ENCODE measurements at places on chromosomes 7 and 10. TPM values are rescaled to one million over a fixed set of nuclear protein-coding genes. Genes with fewer than 3 reads are reported as not detected.

Gene TFEC
- under 0.01 TPM for total RNA-seq

Gene LRRC61
- total RNA-seq = 0.24 TPM

Gene PKD2L1
- total RNA-seq = not detected

Gene GARIN1A
- total RNA-seq = 2.4 TPM

Gene DNAH11
- not detected for total RNA-seq

Gene SUN3
- total RNA-seq = not detected

Gene DENND2A
- total RNA-seq = 61.8 TPM

Gene PLAC9
- 17.2 TPM for total RNA-seq

Data from hair follicle dermal papilla cell (primary cell).